ENCODE measurements at places on chromosomes 5 and 9. TPM values are rescaled to one million over a fixed set of nuclear protein-coding genes. Genes with fewer than 3 reads are reported as not detected.

CLIC3 gene
- 4.5 TPM for total RNA-seq

ZNF618 gene
- total RNA-seq = 7.8 TPM

BTF3 gene
- 1,116 TPM for total RNA-seq

SPINK4 gene
- not detected for total RNA-seq

FOXD4 gene
- total RNA-seq = 0.82 TPM

ANXA1 gene
- 1,202 TPM for total RNA-seq

SH3GL2 gene
- total RNA-seq = 0.09 TPM

All from A549 treated with CORT108297 at 1 μM for 4 hours (cell line).